ENCODE measurements at places on chromosomes 5 and 9.

- DNase-seq: no peak
Measured at GRCh38 chr5:35488055-35488454, 129.6 kb upstream of the SPEF2 start.

DNA sequence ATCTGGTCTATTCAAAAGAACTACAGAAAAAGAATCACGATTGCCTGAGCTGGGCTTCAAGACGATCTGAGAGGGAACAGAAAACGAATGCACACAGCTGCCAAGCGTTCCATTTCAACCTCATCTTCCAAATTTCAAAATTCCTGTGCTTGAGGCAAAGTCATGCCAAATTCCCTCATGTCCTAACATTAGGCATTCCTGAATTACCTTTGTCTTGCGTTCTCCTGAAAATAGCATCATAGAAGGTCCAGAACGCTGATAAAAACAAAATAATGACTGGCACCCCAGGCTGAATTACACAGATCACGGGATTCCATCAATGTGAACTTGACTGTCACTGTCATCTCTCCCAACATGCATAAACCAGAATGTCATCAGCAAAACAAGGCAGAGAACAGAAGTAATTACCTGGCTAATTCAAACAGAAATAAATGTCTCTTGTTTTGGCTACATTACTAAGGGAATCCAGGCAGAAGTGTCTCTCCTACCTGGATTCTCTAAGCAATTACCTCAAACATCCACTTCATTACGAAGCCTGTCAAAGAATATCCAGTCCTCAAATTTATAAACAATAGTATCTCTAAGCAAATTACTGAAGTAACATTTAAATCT is 12.0 kb upstream of the CDH6 start:
- no peak for DNase-seq

GRCh38 chr9:121648799-121649198 is 2.6 kb upstream of the DAB2IP start:
- DNase-seq: no peak

DNA sequence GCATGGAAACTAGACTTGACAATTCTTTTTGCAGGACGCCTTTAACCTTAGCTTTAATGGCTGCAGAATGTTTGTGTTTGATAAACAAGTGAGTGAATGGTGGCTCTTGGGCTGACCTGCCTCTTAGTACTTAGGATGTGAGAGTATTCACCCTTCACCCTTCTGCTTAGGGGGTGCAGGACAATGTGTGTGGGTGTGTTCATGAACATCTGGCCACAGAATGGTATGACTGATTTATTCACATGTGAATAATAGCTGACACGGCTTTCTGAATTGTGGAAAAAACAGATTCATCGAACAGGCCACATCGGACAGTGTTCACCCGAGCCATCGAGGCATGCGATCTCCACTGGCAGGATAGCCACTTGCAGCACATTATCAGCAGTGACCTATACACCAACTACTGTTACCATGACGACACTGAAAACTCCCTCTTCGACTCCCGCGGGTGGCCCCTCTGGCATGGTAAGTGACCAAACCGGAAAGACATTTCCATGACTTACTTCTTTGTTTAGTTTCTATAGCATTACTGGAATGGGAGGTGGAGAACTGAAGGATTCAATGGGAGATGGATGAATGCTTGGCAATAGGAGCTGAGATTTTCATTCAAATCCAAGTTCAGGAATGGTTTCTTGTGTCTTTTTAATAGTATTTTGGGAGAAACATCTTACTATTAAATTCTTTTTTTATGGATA is 193.6 kb downstream of the ZSWIM6 start:
- no peak for DNase-seq

- no peak for DNase-seq
Measured at GRCh38 chr5:145902421-145902820, 29.6 kb upstream of the GRXCR2 start.

DNA sequence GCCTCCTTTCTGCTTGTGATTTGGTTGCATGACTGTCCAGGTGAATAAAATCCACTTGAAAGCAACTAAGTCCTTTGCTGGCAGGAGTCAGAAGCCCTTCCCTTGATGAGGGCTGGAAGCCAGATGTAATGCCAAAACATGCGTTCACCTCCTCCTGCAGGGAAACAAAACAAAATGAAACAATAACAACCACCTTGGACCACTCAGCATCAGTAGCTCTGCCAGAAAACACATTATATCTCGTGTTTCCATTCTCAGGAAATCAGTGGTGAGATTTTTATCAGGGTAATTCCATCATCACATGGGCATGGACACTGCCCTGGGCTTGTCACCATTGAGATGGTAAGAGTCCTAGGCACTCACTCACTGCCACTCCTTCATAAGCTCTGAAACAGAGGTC is 350.3 kb upstream of the ACTBL2 start:
- DNase-seq: no peak

DNA sequence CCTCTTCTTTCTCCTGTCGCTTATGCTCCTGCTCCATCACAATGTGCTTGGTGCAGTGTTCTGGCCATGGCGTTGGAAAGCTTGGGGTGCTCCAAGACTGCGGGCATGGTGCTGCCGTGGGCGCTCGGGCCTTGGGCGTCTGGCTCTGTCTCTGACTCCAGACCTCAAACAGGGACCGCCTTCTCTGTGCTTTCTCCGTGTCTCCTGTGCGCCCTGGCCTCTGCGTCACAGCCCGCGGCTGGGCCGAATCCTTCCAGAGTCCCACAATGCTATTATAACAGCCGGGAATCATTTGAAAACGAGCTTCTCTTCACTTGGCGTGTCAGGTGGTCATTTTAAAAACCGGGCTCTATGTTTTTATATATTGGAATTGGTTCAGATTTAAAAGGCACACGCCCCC is 32.4 kb upstream of the PUM3 start:
- no peak for DNase-seq

GRCh38 chr5:130017173-130017572 is 112.9 kb downstream of the CHSY3 start:
- no peak for DNase-seq

DNA sequence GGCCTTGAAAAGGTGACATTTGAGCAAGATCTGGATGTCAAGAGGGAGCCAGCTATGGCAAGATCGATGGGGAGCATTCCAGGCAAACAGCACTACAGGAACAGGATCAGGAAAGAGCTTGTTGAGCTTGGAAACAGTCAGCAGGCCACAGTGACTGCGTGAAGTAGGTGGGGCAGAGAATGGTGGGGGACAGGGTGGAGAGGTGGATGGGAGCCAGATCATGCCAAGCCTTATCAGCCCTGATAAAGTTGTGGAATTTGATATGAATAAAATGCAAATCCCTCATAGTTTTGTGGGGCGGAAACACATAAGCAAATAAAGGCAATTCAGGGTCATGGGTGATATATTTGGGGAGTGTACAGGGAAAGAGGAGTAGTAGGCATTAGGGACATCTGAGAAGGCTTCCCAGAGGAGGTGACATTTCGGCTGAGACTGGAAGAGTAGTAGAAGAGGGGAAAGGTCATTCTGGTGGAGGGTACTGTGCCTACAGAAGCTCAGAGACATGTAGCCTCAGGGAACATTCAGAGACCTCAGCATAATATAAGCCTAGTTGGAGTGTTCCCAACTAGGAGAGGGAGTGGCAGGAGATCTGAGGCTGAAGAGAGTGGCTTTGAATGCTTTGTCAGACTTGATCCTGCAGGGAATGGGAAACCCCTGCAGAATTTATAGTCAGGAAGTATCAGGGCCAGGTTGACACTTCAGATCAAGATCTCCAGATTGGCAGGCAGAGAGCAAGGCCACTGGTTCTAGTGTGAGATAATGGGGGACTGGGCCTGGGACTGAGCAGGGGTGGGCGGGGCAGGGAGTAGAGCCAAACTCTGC is 9.7 kb upstream of the CYSTM1 start:
- DNase-seq: no peak

DNA sequence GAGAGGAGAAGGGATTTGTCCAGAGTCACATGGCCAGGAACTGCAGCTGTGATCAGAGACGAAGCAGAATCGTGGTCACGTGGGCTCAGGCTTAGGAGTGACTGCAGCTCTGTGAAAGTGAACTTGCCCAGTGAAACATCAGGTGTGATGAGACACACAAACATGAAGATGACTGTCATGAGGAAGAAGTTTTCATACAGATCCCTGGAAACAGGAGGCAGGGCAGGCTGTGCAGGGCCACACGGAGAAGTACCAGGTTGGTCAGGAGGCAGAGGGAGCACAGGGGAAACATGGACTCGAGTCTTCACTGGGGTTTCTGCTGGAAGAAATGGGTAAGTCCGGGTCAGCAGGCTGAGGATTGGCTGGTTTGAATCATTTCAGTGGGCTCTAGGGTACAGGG is 64.1 kb downstream of the BARX1 start:
- no peak for DNase-seq

GRCh38 chr9:89657765-89658164 is 53.0 kb downstream of the GADD45G start:
- DNase-seq: no peak

GRCh38 chr5:168327451-168327850 is 36.0 kb downstream of the WWC1 start:
- no peak for DNase-seq

DNA sequence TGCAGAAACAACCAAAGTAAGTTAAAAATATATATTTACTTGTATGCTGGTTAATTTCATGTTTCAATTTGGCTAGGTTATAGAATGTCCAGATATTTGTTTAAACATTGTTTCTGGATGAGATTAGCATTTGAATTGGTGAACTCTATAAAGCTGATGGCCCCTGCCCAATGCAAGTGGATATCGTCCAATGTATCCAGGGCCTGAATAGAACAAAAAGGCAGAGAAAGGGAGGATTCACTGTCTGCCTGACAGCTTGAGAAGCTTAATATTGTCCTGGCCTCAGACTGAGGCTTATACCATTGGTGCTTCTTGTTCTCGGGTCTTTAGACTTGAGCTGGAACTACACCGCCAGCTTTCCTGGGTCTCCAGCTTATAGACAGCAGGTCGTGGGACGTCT is 446.7 kb upstream of the ACTBL2 start:
- no peak for DNase-seq

- DNase-seq: no peak
Measured at GRCh38 chr9:94818178-94818541, 91.7 kb downstream of the AOPEP start.

DNA sequence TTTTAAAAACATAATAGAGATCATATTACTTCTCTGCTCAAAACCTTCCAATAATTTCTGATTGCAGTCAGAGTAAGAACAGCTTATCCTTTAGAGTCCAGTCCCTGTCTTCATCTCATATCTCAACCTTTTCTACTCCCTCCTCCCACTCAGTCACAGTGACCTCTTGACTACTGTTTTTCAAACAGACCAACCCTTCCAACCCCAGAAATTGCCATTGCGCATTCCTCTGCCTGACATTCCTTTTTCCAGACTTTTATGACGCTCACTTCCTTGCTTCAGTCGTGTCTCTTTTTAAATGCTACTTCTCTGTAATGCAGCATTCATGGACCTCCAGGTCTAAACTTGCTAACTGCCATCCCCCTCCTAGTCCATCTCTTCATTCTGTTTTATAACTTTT is 800.5 kb downstream of the BRINP1 start:
- DNase-seq: no peak

DNA sequence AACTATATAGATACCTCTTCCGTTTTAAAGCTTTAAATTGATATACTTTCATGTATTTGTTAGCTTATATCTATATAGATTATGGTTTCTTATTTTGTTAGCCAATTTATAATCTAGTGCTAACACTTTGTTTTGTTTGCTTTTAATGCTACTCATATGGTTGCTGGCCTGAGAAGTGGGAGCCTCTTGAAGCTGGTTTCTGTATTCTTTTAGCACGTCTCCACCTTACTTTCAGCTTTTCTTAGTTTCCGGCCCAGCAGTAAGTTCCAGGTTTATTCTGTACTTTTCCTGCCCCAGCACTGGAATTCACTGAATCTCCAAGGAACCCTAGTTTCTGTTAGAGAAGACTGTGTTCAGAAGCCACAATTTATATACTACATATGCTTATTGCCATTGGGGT is 458.9 kb downstream of the PRR16 start:
- no peak for DNase-seq

DNA sequence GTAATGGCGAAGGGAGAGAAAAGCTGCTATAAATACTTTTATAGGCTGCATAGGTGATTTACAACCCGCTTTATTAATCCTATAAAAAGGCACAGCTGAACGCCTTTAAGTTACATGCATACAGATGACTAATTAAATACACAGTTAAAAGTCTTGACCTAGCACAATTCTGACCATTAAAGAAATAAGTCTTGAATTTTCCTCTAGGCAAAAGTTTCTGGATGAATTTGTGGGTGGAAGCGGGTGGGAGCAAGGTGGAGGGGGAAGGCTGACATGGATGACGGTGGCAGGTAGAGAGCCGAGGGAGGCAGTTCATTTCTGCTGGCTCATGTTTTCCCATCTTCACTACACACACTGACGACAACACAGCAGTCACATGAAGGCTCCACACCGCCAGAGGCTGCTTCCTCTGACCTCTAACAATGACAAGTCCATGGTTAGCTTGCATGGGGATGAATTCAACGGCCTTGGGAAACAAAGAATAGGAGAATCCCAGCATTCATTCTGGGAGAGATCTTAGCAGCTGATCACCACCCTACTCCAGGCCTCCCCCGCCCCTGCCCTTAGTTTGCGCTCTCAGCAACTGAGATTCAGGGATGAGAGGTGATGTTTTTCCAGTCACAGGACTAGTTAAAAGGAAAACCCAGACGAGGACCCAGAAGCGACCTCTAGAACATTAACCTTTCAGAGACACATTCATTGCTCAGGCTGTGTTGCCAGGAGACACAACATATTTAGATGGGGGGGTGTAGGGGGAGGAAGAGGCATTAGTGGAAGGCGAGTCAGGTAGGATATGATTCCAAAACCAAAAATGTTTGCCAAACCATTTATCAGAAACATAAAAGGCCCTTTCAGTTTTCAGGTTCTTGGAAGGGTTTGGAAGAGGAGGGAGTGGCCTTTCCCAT is 329.3 kb downstream of the PIK3R1 start:
- no peak for DNase-seq

All from CD4-positive, alpha-beta T cell treated with Interleukin-2 at 100 ng/mL for 4 hours (primary cell).